ENCODE measurements at places on chromosomes 3 and 15. TPM values are rescaled to one million over a fixed set of nuclear protein-coding genes. Genes with fewer than 3 reads are reported as not detected.
A peak's percentile ranks its signal among the peaks of the same experiment; 100 is the strongest.

DNA sequence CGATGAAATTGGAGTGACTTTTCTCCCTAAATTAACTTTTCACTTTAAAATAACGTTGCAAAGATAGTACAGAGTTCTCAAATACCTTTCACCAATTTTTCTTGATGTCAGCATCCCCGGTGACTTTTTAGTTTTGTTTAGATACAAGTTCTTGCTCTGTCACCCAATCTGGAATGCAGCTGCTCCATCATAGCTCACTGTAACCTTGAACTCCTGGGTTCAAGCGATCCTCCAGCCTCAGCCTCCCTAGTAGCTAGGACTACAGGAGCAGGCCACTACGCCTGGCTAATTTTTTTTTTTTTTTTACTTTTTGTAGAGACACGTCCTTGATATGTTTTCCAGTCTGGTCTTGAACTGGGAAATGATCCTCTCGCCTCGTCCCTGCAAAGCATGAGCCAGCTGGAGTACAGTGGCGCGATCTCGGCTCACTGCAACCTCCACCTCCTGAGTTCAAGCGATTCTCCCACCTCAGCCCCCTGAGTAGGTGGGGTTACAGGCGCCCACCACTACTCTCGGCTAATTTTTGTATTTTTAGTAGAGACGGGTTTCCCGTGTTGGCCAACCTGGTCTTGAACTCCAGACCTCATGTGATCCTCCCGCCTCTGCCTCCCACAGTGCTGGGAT, 747 bp downstream of the NSUN3 start:
- H3K4me3 ChIP-seq, result peak overlapping the region; percentile 99
- peaks cover 37% of the 10 kb centered on the region for H3K4me1 ChIP-seq
- peak overlapping the region; percentile 100 for H3K27ac ChIP-seq

- no peak overlapping the region for H3K27ac ChIP-seq
- no peaks in the 10 kb centered on the region for H3K4me1 ChIP-seq
- H3K36me3 ChIP-seq, result no peaks in the 10 kb centered on the region
- H3K27me3 ChIP-seq, result no peaks in the 10 kb centered on the region
Measured at GRCh38 chr3:74839566-74839965, 225.1 kb upstream of the CNTN3 start.

DNA sequence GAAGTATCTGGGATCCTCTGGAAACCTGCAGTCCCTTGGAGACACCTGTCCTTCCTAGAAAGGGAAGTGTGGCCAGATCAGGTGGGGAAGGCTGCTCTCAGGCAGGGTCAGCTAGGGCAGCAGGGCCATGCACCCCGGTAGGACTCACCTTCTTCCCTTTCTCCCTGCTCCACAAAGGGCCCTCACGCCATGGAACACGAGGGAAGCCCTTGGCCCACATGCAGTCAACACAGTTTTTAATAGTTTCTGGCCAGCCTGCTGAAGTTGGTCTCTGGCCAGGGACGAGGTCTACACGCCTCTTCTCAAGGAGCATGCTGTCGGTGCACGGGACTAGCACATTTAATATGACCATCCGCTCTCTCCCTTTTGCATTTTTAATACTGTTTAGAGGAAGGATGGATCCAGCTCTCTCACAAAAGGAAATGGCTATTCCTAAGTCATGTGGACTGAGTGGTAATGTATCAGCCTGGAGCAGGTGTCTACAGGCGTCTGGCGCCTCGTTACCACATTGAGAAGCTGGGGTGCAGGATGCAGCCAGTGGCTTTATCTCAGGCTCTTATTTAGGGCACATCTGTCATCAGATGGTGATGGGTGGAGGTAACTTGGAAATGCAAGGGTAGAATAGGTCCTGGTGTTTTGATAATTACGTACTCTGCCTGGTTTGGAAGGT, 153.9 kb downstream of the KLF13 start:
- peaks cover 9% of the 10 kb centered on the region for H3K4me1 ChIP-seq
- no peak overlapping the region for H3K27ac ChIP-seq
- H3K36me3 ChIP-seq, result peaks cover 8% of the 10 kb centered on the region
- H3K4me3 ChIP-seq, result no peak overlapping the region
- H3K27me3 ChIP-seq, result peaks cover 13% of the 10 kb centered on the region
- DNase-seq, result no peak

Gene NME9
- polyA plus RNA-seq, result 0.56 TPM

Data from naive B cell (primary cell).